ENCODE measurements at places on chromosomes 16 and 17.

DNA sequence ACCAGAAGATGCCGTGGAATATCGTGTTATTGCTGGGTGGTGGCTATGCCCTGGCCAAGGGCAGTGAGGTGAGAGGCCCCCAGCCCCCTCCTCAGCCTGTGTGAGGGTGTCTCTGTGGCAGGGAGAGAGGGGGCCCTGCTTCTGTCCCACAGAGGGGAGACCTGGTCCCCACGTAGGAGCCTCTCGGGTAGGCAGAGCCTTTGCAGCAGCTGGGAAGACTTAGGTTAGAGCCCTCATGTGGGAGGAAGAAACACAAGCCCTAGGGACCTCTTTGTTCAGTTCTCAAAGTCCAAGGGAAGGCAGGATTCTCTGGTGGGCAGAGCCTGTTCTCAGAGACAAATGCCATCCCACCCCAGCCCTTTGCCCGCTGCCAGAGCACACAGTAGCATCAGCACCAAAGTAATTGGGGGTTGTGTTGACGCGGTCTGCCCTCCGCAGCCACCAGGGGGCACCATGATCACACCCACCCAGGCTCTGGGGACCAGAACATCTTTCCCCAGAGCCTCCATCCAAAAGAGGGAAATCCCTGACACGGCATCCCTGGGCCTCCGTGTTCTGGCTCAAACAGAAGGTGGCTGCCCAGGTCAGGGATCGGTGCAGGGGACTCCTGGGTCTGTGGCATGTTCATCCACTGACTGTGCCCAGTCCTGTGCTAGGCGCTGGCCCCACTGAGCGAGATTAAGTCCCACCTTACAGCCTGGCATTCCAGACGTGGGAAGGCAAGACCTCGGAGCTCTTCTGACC, 11.5 kb upstream of the FOXN1 start:
- peak; percentile 63 for DNase-seq

DNA sequence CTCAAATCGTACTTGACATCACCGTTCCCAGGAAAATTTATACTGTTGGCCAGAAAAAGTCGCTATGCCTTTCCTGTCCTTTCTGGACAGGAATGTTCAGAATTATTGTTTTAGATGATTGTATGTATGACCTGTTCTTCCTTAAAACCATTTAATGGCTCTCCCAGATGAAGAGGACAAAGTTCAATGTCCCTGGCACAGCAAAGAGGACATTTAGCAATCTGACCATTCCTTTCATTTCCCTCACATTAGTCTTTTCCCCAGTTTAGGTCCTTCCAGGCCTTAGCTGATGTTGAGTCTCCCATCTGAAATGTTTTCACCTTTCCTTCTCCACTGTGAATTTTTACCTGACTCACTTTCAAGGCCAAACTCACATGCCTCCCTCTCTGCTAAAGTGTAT, 938.9 kb downstream of the CDH11 start:
- DNase-seq, result no peak

GRCh38 chr17:77153999-77154586, 13.3 kb downstream of the SEC14L1 start:
- DNase-seq, result no peak

- DNase-seq, result no peak
Observed at GRCh38 chr17:45226576-45226975, 4.9 kb downstream of the FMNL1 start.

DNA sequence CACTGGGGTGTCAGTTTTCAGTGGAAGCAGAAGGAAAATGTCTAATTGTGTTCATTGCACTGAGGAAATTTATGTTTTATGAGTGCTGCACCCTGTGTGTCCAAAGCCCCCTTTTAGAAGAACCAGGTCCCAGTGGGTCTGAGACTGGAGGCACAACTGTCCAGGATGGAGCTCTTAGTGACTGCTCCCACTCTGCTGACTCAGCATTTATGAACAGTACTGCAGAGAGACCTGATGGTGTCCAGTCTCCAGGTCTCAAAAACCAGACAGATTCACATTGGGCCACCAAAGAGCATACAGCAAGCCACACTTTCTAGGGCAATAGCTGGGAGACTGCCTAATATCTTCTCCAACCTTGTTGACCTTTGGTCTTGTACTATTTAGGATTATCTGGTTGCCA, 321.9 kb downstream of the CBLN1 start:
- DNase-seq, result no peak

DNA sequence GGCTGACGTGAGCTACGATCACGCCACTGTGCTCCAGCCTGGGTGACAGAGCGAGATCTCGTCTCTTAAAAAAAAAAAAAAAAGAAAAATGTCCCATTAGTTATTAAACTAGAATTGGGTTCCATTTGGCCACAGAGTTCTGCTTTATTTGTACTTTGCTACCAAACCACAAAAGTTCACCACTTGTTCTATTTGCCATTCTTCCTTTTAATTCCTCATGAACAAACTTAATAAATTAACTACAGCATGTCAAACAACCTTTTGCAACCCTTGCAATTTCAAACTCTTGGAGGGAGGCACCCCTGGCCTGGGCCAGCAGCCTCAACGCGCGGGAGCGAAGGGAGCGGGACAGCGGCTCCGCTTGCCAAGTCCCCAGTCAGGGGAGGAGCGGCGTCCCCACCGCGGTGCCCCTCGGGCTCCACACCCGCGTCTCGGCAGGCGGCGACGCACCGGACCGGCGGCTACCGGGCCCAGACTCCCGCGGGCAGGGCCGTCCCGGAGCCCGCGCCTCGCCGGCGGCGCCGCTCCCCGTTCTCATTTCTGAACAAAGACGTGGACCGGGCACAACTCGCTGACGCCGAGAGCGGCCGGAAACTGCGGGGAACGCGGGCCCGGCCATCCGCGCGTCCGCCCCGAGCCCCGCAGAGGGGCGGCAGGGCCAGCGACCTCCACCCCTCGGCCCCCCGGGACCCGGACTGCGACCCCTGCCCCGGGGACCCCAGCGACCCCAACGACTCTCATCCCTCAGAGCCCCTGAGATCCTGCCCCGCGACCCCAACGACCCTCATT, 775 bp downstream of the CYTH1 start:
- peak; percentile 48 for DNase-seq

GRCh38 chr17:36862116-36862920, 75.0 kb upstream of the LHX1 start:
- DNase-seq, result no peak

GRCh38 chr16:79713609-79714309, 113.2 kb upstream of the MAF start:
- no peak for DNase-seq

- no peak for DNase-seq
Observed at GRCh38 chr16:11950388-11950787, 8.5 kb upstream of the NPIPB2 start.

DNA sequence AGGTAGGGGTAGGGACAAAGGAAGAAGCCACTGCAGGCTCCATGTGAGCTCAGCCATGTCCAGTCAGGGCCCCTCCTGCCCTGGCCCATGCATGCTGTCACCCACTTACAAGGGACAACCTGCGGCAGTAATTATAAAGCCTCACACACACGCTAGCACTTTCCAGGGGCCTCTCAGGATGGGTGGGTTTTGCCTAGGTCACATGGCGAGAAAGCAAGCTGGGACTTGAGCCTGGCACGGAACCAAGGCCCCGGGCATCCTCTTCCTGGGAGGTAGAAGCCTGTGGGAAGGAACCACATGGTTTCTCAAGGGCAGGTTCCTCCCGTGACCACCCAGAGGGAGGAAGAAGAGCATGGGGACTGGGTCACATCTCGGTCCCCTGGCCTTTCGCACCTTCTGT, 7.0 kb downstream of the ZNF319 start:
- no peak for DNase-seq

DNA sequence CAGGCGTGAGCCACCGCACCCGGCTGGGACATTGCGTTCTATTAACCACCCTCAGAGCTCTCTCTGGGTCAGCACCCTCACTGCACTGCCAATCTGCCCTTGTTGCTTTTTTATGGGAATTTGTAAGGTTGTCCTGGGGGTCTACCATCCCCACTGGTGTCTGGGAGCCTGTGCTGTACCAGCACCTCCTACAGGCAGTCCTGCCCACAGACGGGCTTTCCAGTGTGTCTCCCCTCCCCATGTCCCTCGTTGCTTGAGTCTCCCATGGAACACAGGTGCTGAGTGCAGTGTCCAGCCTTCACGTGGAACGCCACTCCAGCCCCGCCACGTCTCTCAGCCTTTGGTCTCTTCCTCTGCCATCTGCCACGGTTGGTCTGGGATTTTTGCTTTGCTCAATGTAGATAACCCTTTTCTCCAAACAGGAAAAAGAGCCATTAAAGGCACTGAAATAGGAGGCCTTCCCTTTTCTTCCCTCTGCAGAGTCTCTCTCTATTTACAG, 68.0 kb upstream of the CBX4 start:
- no peak for DNase-seq

GRCh38 chr16:21056396-21056795, 94.2 kb downstream of the DNAH3 start:
- DNase-seq, result no peak

GRCh38 chr17:69473841-69474831, 59.6 kb downstream of the MAP2K6 start:
- no peak for DNase-seq

- no peak for DNase-seq
Observed at GRCh38 chr16:84544031-84544773, 39.7 kb upstream of the MEAK7 start.

DNA sequence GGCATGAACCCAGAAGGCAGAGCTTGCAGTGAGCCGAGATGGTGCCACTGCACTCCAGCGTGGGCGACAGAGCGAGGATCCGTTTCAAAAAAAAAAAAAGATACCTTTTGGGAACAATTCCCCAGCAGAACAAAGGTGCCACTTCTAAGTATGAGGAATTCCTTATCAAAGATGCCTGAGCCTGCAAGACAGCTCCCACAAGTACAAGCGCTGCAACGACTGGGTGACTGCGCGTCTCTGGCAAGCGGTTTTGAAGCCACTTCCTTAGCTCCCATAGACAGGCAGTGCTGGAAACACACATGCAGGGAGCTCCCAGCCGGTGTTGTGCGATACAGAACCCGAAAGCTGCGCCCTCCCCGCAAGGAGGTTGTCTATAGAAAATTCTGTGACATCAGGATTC, 60.5 kb downstream of the ADCY9 start:
- no peak for DNase-seq

DNA sequence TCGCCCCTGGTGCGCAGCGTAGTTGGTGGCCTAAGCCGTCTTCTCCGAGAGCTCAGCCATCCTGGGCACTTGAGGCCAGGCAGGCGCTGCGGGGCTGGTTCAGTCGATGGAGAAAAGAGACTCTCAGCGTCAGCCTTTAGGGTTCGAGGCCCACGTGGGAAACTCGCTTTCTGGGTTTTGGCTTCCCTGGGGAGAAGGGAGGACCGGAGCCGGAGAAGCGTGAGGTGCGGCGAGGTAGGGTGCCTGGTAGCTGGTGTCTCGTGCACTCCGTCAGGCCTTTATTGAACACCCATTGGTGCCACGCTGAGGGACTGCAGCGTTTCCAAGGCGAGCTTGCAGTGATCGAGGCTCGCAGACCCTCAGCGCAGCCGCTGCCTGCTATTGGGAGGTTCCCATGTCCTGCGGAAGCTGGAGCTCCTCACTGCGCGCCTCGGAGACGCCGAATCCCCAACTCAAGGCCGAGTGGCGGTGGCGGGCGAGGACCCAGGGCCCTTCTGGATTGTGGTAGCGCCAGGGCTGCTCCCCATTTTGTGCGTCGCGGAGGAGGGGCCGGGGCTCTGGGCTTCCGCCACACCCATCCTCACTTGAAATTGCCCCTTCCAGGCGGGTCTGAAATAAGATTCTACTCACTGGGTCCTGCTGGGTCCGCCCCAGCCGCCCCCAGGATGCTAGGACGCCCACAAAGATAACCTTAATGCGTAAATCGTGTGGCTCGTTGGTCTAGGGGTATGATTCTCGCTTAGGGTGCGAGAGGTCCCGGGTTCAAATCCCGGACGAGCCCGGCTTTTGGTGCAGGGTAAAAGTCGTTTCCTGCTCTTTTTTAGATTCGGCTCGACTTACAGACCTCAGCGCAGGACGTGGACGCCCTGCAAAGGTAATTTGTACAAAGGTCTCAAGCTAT, 1.2 kb downstream of the OR1F1 start:
- no peak for DNase-seq

GRCh38 chr16:61263400-61263799, 772.8 kb downstream of the CDH8 start:
- DNase-seq, result no peak

DNA sequence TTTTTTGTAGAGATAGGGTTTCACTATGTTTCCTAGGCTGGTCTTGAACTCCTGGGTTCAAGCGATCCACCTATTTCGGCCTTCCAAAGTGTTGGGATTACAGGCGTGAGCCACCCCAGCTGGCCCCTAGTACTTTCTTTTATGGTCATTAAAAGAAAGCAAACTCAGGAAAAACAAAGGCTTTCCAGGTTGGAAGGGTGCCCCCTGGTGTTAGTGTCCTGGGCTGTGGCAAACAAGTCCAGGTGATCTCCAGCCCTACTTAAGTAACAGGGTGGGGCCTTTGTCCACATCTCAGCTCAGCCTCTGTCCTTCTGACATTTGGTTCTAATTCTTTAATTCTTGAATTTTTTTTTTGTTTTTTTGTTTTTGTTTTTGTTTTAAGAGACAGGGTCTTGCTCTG, 6.9 kb downstream of the IGFBP4 start:
- peak; percentile 51 for DNase-seq

- DNase-seq, result no peak
Observed at GRCh38 chr17:56737421-56738161, 96.1 kb downstream of the C17orf67 start.
